ENCODE measurements at places on chromosomes 2 and 18. TPM values are rescaled to one million over a fixed set of nuclear protein-coding genes. Genes with fewer than 3 reads are reported as not detected.

The KCNIP3 gene
- total RNA-seq = 2.3 TPM

- no peaks in the 10 kb centered on the region for H3K36me3 ChIP-seq
- H3K4me1 ChIP-seq = no peaks in the 10 kb centered on the region
- H3K27ac ChIP-seq = no peak within 1 kb of the TSS
- peak; percentile 18 for DNase-seq
- H3K4me3 ChIP-seq = no peak within 1 kb of the TSS
- peaks cover 65% of the 10 kb centered on the region for H3K27me3 ChIP-seq
Measured at GRCh38 chr18:52339891-52340371, at the start of gene DCC. Gene DCC, plus strand, starts transcription at chr18:52340197. Its CDS starts 591 bp downstream, at chr18:52340788.

DNA sequence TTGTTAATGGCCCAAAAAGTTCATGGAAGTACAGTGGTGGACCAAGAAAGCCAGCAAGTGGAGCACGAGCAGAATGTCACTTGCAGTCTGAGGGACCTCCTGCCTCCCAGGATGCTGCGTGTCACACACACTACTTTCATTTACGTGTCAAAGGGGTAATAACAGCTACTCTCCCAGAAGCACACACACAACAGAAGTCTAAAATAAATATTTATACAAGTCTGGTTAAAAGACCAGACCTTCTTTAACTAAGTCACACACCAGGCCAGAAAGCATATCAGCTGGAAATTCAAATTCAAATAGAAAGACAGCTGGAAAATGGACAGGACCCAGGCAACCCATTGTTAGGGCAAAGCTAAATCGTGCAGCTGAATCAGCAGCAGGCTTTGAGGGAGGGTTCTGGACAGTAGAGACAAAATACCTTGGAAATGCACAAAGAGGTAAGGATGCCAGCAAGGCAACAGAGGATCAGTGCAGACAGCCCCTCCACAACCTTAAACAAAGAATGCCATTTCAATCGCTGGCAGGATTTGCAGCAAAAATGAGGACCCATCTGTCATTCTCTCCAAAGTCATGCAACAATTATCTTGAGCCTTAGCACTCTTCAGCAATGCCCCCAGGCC is 160.5 kb downstream of the TMEM163 start:
- H3K4me1 ChIP-seq = no peaks in the 10 kb centered on the region
- H3K27ac ChIP-seq = no peak overlapping the region

DNA sequence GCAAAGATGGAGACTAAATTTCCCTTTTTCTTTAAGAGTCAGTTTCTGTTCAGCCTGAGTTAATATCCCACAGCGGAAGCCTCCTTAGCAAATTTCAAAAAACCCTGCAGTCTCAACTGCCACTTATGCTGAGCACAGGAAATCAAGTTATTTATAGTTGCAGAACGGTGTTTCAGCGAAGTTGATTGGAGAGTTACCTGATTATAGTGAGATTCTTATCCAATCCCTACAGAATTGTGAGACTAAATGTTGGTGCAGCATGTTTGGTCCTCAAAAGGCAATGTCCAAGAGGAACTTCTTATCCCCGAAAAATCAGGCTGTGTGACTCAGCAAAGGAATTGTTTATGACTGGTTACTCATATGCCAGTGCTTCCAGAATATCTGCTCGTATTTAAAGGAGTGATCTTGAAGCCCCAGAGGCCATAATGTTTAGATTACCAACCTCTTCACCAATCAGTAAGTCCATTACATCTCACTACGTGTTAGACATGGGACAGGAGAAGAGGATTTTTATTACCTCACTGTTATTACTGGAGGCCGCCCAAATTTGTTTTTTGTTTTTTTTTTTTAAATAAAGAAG is 67.9 kb downstream of the LRRFIP1 start:
- H3K4me1 ChIP-seq = peaks cover 92% of the 10 kb centered on the region
- H3K36me3 ChIP-seq = no peaks in the 10 kb centered on the region
- no peak for DNase-seq
- peak overlapping the region; percentile 71 for H3K4me3 ChIP-seq
- H3K27me3 ChIP-seq = no peaks in the 10 kb centered on the region

- no peak overlapping the region for H3K27ac ChIP-seq
- H3K36me3 ChIP-seq = no peaks in the 10 kb centered on the region
- no peak overlapping the region for H3K4me3 ChIP-seq
Measured at GRCh38 chr2:64338910-64339500, 115.0 kb upstream of the LGALSL start.

The MYO5B gene
- 0.87 TPM for total RNA-seq

GRCh38 chr2:131004446-131005209 is 88.6 kb downstream of the FAM168B start:
- no peak overlapping the region for H3K4me3 ChIP-seq
- peaks cover 25% of the 10 kb centered on the region for H3K27me3 ChIP-seq
- H3K27ac ChIP-seq = no peak overlapping the region
- no peaks in the 10 kb centered on the region for H3K4me1 ChIP-seq
- DNase-seq = no peak

DNA sequence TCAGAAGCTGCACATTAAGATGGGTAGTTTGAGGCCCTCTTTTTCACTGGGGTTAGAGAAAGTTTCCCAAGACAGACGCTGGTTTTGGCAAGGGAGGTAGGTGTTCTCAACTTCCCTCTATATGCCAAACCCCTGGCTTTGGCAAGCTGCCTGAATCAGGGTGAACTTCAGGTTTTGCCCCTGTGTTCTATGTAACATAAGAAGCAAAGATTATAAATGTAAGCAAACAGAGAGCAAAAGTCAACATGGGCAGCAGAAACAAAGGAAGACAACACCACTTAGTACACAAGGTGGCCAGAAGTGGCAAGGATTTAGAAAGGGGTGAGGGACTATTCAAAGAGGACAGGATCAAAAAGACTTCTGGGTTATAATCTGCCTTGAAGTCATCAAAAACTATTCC is 70.5 kb upstream of the TFCP2L1 start:
- no peaks in the 10 kb centered on the region for H3K27me3 ChIP-seq
- peaks cover 15% of the 10 kb centered on the region for H3K4me1 ChIP-seq
- no peak overlapping the region for H3K4me3 ChIP-seq
- no peak overlapping the region for H3K27ac ChIP-seq
- DNase-seq = no peak
- H3K36me3 ChIP-seq = no peaks in the 10 kb centered on the region

The SLC9A2 gene
- 0.18 TPM for total RNA-seq

GRCh38 chr2:224820283-224820991 is 104.3 kb upstream of the CCDC195 start:
- no peak overlapping the region for H3K27ac ChIP-seq
- H3K36me3 ChIP-seq = peaks cover 81% of the 10 kb centered on the region
- no peaks in the 10 kb centered on the region for H3K27me3 ChIP-seq
- H3K4me1 ChIP-seq = no peaks in the 10 kb centered on the region
- H3K4me3 ChIP-seq = no peak overlapping the region

The SERPINB13 gene
- not detected for total RNA-seq

The POTEF gene
- not detected for total RNA-seq

The TRIM43 gene
- total RNA-seq = not detected

The AFF3 gene
- total RNA-seq = 4.0 TPM

The ERMN gene
- total RNA-seq = not detected

The MOCOS gene
- total RNA-seq = 0.38 TPM

The ANKRD36C gene
- 3.9 TPM for total RNA-seq

The CPLX4 gene
- total RNA-seq = not detected

DNA sequence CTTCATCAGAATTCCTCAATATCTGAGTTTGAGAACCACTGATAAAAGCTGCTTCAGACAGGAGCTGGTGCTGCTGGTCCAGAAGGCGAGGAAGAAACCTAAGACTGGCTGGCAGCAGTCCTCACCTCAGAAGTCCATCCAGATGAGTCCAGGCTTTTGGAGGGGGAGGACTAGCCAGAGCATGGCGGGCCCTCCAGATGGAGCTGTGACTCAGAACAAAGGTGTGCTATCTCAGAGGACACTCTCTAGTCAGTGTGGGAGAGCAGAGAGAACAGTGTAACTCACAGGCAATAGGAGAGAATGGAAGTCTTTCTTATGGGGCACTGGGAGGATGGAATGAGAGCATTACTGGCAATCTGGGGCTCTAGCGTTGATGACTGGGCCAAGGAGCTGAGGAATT is 191.4 kb downstream of the NYAP2 start:
- H3K27ac ChIP-seq = no peak overlapping the region
- DNase-seq = no peak
- no peak overlapping the region for H3K4me3 ChIP-seq
- no peaks in the 10 kb centered on the region for H3K36me3 ChIP-seq
- no peaks in the 10 kb centered on the region for H3K4me1 ChIP-seq
- peaks cover 2% of the 10 kb centered on the region for H3K27me3 ChIP-seq

GRCh38 chr18:4017480-4017879 is 437.6 kb downstream of the DLGAP1 start:
- no peak for DNase-seq
- H3K27me3 ChIP-seq = no peaks in the 10 kb centered on the region
- no peaks in the 10 kb centered on the region for H3K36me3 ChIP-seq
- H3K27ac ChIP-seq = no peak overlapping the region

DNA sequence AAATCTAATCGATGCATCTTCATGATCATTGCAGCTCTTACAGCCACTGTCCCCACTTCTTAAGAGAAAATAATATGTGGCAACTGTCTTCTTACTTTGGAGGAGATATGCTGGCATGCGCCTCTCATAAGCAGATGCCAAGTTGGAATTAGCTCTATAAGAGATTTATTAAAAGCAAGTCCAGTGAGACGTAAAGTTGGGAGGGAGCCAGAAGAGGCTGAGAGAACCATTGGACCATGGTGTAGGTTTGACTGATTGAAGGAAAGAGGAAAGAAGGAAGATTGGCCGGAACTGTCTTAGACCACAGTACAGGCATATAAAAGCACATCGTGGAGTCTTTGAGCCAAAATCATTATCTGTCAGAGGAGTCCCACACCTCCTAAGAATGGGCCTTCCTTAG is 265.7 kb upstream of the ZC3H15 start:
- H3K36me3 ChIP-seq = no peaks in the 10 kb centered on the region
- H3K4me3 ChIP-seq = no peak overlapping the region
- H3K4me1 ChIP-seq = no peaks in the 10 kb centered on the region
- DNase-seq = no peak
- no peaks in the 10 kb centered on the region for H3K27me3 ChIP-seq

The LOXL3 gene
- total RNA-seq = 2.4 TPM

Data from heart right ventricle (tissue), 16 donors.